ENCODE measurements at places on chromosomes 6 and 20.

- no peak for DNase-seq
These were observed 530.3 kb downstream of the KHDRBS2 start for GRCh38 chr6:61755739-61756138.

GRCh38 chr20:57896017-57896416 lies 186.2 kb upstream of the PMEPA1 start:
- DNase-seq = no peak

DNA sequence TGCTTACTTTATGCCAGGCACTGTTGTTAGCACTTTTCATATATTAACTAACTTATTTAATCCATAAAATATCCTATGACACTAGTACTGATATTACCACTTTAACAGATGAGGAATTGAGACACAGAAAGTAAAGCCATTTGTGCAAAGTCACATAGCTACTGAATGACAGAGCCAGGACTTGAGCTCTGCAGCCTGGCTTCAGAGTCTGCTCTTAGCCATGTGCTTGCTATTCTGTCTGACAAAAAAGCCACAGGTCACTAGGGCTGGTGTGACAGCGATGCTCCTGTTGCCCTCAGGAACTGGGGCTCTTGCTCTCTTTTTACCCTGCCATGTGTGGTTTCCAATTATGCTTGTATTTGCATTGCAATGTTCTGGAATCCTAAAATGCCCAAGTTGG lies 44.7 kb upstream of the RNF8 start:
- no peak for DNase-seq

GRCh38 chr6:112279031-112279935 lies 24.9 kb upstream of the LAMA4 start:
- no peak for DNase-seq

GRCh38 chr20:49432550-49432949 lies 49.9 kb downstream of the KCNB1 start:
- no peak for DNase-seq

- no peak for DNase-seq
These were observed 11.8 kb downstream of the TCF15 start for GRCh38 chr20:598133-598850.

DNA sequence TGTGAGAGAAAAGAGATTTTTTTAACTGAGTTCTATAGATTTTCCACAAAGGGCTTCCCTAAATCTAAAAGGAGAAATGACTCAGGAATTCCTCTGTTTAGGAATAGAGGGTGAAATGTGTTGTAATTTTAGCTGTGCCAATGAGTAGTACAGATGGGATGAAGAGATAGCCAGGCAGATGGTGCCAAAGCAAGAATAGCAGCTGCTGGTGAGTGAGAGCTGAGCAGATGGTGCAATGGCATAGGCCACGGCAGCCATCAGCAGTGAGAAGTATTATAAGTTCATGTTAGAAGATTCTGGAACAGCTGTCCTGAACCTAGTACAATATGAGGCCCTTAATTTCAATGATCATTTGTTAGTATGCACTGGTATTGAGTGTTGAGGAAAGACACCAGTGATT lies 40.2 kb upstream of the CRISP1 start:
- DNase-seq = no peak

- no peak for DNase-seq
These were observed 17.5 kb upstream of the ZNF831 start for GRCh38 chr20:59145924-59146779.

- no peak for DNase-seq
These were observed 3.4 kb downstream of the TFAP2B start for GRCh38 chr6:50822078-50822476.

DNA sequence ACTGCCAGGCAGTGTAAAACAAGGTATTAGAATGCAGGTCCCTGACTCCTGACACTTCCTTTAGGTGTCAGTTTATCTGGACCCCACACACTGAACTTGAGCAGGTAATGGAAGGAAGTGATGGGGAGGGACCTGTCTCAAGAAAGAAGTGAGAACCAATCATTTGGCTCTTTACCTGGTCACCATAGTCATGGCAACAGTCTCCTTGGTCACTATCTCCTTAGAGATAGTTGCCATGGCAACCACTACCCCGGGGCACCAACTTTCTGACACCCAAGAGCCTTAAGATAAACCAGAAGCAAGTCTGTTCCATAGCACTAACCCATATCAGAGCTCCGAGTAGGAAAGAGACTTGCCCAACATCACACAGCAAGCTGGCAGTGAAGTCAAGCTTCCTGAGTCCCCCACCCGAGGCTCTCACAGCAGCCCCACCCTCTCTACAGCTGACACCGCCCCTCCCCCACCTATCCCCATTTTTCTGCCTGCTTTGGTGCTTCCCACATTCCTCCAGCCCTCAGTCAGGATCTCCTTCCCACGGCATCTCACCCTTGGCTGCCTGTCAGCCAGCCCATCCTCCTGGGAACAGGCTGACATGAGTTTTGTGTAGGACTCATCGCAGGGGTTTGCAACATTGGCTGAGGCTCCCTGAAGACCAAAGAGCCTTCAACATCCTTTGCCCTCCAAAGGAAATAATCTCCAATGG lies 16.3 kb upstream of the HM13 start:
- no peak for DNase-seq

DNA sequence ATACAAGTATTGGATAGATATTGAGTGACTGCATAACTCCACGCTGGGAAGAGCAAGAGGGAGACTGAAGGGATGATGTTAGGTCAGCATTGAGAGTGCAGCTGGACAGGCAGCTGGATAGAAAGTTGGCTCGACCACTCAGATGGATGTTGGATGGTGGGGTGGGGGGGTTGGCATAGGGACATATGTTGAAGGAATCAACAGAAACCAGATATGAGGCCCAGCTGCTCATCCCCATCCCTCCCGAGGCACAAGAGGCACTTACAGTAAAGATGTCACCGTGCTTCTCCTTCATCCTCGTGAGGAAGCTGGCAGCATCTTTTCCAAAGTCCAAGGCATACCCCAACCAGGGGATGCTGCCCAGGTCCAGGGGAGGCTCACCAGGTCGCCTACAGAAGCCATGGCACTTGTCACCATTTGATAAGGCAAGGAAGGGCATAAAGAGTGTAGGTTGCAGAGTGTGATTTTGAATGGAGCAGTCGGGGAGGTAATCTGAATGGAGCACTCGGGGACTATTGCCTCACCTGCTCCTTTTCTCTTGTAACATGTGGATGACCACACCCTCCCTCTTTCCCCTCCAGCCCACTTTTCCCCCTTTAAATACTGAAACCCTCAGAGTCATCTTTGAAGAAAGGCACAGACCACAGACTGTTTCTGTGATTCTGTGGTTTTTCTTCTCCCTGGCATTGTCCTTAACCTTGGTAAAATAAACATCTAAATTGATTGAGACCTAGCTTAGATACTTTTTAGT lies 18.0 kb downstream of the PTGIS start:
- DNase-seq = no peak

DNA sequence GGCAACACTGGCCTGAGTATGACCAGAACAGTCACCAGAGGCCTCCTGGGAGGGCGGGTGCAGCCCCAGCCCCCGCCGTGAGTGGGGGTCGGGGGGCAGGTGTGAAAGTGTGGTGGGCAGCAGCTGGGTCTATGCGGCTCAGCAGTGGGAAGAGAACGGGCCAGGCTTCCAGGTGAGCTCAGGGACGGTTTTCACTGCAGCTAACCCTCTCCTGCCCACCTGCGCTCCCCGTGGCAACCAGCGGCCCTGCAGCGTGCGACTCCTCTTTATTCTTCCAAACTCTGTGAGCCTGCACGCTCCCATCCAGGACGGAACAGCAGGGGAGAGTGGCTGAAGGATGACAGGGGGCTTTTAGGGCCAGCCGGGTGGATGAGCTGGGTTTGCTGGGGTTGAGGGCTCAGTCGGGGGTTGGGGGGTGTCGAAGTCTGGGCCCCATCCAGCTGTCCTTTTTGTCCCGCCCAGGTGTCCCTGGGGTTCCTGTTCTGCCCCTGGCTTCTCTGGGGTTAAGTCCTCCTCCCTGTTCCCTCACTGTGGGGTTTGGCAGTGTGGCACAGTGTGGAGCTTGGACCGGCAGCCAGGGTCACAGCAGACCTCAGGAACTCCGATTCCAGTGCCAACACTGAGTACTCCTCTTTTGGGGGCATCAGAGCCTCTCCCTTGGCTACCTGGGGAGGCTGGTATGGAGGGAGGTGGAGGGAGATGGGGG lies 859 bp upstream of the BIRC7 start:
- DNase-seq = no peak

- DNase-seq = no peak
These were observed 62.2 kb upstream of the PLN start for GRCh38 chr6:118485601-118486550.

- no peak for DNase-seq
These were observed 198.1 kb upstream of the EXOC2 start for GRCh38 chr6:890995-891394.

DNA sequence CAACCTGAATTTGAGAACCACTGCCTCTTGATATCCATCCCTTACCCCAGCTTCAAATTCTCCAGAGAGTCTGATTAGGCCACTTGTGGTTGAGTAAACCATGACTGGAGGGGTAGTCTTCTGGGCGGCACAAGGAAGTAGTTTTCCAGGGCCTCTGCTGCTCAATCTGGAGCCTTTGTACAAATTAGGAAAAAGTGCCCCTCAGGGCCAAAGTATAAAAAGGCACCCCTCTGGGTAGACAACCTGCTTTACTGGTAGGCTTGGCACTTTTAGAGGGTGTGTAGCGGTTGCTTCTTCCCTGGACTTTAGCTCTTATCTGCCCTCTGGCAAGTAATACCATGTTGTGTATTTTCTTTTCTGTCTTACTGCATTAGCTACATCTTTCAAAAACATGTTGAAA lies 32.9 kb upstream of the RPL7L1 start:
- DNase-seq = no peak

- no peak for DNase-seq
These were observed 235.8 kb upstream of the RIN2 start for GRCh38 chr20:19522071-19522801.

- DNase-seq = no peak
These were observed 37.4 kb upstream of the TBXT start for GRCh38 chr6:166204852-166205650.

Measured in esophagus squamous epithelium (tissue), 5 donors.